ENCODE measurements at places on chromosomes 1 and 21.

- DNase-seq = no peak
Measured at GRCh38 chr1:64956733-64957441, 9.5 kb downstream of the JAK1 start.

DNA sequence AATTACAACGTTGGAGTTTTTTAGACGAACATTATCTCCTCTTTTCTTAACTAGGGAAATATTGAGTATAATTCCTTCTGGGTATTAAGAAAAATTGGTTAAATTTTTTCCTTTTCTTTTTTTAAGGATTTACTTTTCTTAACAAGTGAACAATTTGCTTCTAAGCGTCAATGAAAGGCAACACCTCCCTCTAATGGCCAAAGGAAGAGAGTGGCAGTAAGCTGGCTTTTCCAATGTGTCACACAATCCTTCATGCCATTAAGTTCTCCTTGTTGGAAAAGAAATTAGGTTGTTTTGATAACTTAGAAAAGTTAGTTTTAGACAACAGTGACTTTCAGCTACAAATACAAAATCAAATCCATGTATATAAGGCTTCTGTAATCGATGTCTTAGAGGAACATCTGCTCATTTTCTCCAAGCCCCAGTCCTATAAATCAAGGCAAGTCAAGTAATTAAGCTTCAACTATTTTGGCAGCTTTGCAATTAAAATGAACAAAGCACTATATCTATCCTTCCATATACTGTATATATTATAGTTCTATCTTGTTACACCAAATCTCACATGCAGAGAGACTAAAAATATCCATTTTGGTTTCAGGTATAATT, 62.8 kb downstream of the EDEM3 start:
- DNase-seq = no peak

- DNase-seq = no peak
Measured at GRCh38 chr1:172069534-172069933, 228.2 kb downstream of the DNM3 start.

- DNase-seq = no peak
Measured at GRCh38 chr1:183804387-183804786, 533 bp upstream of the RGL1 start.

GRCh38 chr1:119732465-119733168, 20.9 kb downstream of the PHGDH start:
- no peak for DNase-seq

- no peak for DNase-seq
Measured at GRCh38 chr1:109691759-109692158, 4.1 kb downstream of the GSTM1 start.

- DNase-seq = no peak
Measured at GRCh38 chr1:59279645-59280044, 17.2 kb upstream of the FGGY start.

GRCh38 chr1:165329104-165329503, 27.4 kb downstream of the LMX1A start:
- DNase-seq = no peak

DNA sequence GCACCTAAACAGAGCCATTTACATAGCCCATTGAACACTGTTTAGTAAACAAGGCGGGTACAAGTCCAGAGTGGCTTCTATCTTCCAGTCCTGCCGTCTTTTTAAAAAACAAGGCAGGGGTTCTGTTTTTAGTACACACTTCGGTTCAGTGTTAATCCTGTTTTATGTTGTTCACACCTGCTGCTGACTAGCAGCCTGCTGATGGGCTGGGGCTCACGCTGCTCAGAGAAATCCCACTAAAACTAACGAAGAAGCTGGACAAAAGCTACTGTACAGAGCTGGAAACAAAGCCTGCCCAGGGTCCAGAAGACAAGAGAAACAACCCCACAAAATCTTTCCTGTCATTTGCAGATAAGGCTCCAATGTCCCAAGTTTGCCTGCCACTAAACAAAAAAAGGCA, 13.2 kb downstream of the ESRRG start:
- DNase-seq = no peak

GRCh38 chr1:3021233-3021671, at the start of gene ACTRT2:
Gene ACTRT2, plus strand, starts transcription at chr1:3021467. Its CDS starts 220 bp downstream, at chr1:3021687.
- DNase-seq = no peak

DNA sequence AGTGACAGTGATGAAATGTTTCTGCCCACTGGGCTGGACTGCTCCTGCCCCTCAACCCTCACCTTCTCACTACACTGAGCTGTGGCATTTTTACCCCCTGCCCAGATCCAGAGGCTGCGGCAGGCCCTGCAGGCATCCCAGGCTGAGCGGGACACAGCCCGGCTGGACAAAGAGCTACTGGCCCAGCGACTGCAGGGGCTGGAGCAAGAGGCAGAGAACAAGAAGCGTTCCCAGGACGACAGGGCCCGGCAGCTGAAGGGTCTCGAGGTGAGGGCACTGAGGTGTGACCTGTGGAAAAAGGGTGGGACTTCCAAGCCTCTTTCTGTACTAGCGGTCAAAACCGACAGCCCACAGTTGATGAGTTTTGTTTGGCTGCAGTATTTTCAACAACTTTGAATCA, 6.2 kb upstream of the TUFT1 start:
- DNase-seq = no peak

DNA sequence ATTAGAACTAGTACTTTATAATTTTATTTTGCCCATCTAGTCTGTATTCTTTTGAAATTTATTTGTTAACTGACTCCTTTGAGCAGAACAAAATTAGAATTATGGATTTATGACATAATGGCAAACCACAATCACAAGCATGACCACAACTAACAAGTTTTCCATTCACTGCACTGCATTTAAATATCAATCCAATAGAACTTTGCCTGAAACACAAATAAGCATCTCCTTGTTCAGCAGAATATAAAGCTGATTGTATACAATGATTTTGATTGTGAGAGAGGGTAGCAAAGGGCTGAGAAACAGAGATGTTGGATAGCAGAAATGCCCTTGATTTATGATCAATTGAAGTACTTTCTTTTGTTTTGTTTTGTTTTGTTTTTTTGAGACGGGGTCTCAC, 495.5 kb upstream of the RGS18 start:
- no peak for DNase-seq

- no peak for DNase-seq
Measured at GRCh38 chr1:33743221-33743998, 120.5 kb upstream of the HMGB4 start.

DNA sequence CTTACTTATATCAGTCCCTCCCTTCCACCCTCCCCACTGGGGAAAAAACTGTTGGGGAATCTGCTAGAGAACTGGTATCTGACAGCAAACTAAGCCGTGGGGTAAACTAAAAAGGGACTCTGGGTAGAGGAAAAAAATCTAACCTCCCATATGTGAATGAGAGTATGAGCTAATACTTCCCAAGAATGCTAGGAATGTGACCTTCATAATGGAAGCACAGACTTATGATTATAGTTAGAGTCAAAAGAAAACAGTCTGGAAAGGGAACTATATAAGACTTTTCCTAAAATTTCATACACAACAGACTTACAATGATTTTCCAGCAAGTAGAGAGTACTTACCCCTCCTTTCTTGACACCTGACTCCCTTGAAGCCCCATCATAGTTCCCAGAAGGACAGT, 23.0 kb upstream of the RBBP5 start:
- DNase-seq = no peak
